ENCODE measurements at places on chromosomes 16 and 17.

DNA sequence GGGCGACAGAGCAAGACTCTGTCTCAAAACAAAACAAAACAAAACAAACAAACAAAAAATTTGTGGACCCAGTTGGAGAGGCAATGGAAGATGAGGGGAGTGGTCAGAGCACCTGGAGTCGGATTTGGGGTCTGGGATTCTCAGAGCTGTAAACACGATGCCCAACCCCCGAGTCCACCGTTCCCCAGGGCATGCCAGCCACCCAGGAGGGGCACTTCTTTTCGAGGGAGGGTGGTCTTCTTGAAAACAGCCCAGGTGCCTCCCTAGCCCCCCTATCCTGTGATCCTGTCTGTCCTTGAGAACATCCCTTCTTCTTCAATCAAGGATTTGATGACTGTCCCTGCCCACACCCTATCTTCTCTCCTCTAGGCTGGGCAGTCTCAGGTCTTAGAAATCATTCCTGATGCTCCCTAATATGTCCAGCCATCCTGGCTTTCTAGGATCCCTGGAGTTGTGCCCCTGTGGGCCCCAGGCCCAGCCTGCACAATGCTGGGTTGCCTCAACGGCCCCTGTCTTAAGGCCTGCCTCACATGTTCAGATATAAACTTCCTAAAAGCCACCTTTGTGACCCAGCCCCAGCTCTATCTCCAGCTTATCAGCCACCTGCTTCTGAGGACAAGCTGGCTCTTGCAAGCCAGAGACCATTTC, 3.1 kb upstream of the SLC13A2 start:
- DNase-seq: no peak

DNA sequence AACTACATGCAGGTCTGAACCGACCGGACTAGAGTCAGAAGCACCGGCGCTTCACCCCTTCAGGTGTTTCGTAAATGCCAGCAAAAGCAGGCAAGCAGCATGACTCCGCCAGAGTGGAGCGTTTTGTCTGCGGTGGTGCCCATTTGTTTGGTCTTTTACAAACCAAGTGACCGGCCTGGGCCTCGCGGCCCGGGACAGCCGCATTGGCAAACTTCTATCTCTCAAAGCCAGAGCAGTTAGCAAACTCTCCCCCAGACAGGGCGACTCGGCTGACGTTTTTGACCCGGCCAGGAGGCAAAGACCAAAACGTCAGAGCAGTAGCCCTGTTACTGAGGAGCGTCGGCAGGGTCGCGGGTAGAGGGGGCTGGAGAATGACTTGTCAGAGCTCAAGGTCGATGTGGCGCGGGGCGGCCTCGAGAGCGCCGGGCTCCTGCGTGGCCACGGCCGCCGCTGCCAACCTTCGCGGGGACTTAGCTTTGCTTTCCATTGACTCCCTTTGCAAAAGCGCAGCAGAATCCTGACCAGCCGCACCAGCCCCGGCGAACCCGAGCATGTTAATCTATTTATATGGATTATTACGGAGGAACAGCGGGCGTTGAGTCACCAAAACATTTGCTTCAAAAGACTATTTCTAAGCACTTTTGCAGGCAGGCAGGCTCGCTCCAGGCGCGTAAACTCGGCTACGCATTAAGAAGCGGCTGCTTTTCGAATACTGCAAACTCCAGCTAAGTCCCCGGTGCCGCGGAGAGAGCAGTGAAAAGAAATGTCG, 763 bp upstream of the SOX9 start:
- DNase-seq: no peak

DNA sequence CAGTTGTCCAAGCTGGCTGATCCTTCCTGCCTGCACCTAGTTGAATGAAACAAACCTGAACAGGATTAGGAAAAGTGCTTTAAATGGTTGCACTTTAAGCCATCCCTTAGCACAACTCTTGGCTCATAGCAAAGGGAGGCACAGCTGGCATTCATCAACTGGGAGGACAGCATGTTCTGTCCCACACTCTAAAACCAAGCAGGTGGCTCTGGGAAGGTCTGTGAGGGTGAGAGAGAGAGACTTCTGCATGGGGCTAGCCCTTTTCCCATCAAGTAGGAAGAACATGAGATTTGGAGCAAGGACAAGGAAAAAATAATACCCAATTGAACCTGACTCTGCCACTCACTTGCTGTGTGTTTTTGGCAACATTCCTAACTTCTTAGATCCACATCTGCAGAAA, 140.9 kb upstream of the CCL2 start:
- no peak for DNase-seq

GRCh38 chr17:67221062-67221998, 23.7 kb downstream of the HELZ start:
- DNase-seq: peak; percentile 62

- no peak for DNase-seq
These were observed 134.2 kb upstream of the CIBAR2 start for GRCh38 chr16:85246473-85246872.

GRCh38 chr17:31299624-31300023, 2.6 kb upstream of the OMG start:
- DNase-seq: no peak

- DNase-seq: no peak
These were observed 174.4 kb upstream of the HS3ST3A1 start for GRCh38 chr17:13776027-13776551.

DNA sequence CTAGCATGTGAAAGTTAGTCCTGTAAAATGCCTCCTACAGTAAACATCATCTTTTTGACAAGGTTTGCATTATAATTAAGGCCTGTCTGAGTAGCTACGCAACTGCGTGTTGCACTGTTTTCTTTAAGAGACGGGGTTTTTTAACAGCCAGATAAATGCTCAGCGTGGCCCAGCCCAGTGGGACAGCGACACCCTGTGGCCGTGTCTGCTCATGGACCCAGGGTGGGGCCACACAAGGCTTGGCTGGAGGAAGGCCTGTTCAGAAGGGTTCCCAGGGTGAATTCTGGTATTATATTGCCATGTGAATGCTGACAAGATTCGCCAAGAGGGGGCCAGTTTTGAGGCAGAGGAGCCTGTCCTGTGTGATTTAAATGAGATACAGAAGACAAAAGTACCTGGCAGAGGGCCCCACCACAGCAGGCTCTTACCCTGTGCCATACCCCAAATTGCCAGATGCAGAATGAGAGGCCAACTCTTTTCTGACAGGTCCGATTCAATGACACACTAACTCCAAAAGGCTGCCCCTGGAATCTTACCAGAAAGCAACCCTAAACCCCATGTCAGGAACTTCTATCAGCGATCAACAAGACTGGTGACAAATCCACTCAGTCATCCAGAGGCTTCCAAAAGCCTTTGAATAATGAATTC, 65.9 kb upstream of the IRX6 start:
- peak; percentile 12 for DNase-seq

DNA sequence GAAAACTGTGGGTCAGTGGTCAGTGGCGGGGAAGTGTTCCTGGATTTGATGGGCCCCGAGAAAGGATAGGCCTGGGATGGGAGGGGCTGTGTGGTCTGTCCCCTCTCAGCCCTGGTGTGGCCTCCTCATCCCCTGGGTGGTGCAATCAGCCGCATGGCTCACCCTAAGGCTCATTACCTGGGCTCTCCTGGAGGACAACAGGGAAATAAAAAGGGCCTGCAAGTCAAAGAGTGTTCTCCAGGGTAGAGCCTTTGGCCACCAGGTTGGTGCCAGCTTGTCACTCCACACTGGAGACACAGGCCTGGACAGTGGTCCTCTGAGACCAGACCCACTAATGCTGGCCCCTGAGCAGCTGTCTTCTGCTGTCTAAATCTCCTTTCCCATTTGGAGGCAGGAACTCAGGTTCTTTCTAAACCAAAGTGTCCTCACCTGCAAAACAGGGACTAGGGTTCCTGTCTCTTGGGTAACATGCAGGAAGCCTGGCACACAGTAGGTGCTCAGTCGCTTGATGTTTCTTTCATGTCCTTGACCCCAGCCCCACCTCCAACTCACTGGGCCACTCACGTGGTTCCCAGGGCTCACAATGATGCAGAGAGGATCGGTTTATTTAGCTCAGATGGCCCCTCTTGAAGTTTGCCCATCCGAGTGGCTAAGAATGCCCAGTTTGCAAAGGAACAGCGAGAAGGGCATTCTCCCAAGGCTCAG, 2.4 kb downstream of the NDRG4 start:
- DNase-seq: no peak

- DNase-seq: no peak
These were observed 114.6 kb downstream of the MRM1 start for GRCh38 chr17:36715951-36716350.

- DNase-seq: no peak
These were observed 26.1 kb downstream of the MEAK7 start for GRCh38 chr16:84478172-84478947.

DNA sequence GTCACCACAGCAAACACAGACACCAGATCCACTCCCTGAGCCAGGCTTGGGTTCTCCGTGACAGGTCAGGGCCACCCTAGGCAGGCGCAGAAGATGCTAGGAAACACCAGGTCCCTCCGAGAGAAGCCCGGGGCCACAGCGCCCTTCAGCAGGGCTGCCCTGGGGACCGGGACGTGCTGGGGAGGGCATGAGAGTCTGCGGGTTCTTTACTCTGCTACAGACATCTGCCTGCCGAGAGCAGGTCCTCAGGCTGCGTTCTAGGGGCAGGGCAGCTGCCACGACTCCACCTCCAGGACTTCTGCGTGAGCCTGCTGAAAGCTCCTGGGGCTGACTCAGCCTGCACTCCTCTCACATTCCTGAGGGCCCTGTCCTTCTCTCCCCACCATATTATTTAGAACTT, 11.4 kb downstream of the MYLK3 start:
- DNase-seq: no peak

All from CD4-positive, alpha-beta T cell treated with Interleukin-4 for 1 hour (primary cell).